Psoas muscle (tissue), 8 donors: ENCODE measurements at places on chromosomes 11 and 22. TPM values are rescaled to one million over a fixed set of nuclear protein-coding genes. Genes with fewer than 3 reads are reported as not detected.

- DNase-seq = peak; percentile 80
Measured at GRCh38 chr22:50184004-50184901, 1.5 kb upstream of the TRABD start.

DNA sequence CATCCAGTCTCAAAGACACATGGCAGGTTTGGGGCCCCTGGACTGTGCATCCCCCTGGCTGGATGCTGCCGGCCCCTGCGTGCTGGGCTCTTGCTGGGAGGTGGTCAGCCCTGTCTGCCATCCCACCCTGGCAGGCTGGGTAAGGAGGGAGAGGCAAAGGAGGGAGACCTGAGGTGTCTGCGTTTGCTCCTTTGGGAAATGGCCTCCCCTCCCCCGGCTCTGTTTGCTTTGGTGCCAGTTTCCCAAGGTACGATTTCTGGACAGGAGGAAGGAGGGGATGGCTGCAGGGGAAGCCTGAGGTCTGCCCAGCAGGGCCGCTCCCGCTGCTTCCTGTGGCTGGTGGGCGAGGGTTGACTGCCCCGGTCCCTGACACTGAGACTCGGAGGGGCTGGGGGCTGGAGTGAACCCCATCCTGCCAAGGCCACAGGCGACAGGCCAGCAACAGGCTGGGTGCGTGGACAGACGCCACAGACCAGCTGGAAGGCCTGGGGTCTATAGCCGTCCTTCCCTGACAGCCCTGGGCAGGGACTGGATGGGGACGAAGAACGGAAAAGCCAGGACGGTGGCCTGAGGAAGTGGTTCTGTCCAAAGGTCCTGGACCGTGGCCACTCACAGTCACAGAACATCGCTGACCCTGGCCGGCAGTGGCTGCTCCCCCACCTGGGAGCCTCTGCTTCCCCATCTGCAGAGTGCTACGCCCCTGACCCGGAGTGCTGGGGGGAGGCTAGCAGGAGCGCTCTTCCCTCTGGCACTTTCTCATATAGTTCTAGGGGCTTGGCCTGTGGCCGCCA is 38.0 kb downstream of the OSBPL5 start:
- DNase-seq = peak; percentile 50

- peak; percentile 75 for DNase-seq
Measured at GRCh38 chr22:26502688-26503561, 9.3 kb downstream of the TFIP11 start.

DNA sequence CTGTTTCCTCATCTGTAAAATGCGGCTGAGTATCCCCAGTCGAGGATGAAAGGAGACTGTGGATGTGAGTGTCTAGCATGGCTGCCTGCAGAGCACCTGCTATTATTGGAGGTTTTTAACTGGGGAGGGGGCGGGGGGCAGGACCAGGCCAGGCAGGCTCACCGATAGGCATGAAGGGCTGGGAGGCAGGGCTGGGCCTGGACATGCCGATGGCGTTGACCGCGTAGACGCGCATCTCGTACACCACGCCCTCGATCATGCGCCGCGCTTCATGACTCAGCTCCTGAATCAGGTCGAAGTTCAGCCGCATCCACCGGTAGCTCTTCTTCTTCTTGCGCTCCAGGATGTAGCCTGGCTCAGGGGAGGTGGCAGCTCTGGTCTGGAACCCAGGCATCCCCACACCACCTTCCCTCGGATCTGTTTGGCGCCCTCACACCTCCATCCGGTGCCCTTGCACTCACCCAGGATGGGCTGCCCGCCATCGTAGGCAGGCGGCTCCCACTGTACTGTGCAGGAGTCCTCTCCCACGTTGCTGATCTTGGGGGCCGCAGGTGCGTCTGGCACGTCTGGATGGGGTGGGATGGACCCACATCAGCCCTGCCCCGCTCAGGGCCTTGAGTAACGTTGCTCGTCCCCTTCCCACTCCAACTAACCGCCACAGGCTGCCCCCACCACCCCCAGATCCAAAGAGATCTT is 15.1 kb downstream of the MYBPC3 start:
- DNase-seq = no peak

GRCh38 chr22:31615491-31615860 is 46.5 kb downstream of the PISD start:
- no peak for DNase-seq

- DNase-seq = no peak
Measured at GRCh38 chr11:10483174-10483573, 28.1 kb downstream of the AMPD3 start.

DNA sequence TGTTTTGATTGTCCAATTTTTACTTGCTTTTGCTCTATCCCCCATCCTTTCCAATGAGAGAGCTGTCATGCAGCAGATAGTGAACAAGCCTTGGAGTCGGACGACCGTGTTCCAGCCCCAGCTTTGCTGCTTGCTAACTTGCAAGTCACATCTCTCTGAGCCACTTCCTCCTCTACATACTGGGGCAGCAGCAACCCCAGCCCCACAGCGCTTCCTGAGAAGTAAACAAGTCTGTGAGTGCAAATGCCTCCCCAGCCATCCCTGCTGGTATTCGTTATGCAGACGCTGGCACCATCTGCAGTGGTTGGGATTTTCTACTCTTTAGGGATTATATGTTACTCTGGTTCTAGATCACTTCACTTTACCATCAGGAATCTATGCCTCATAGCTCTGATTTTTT is 35.0 kb downstream of the TPBGL start:
- DNase-seq = no peak

- no peak for DNase-seq
Measured at GRCh38 chr22:20499769-20500168, 4.2 kb upstream of the KLHL22 start.

DNA sequence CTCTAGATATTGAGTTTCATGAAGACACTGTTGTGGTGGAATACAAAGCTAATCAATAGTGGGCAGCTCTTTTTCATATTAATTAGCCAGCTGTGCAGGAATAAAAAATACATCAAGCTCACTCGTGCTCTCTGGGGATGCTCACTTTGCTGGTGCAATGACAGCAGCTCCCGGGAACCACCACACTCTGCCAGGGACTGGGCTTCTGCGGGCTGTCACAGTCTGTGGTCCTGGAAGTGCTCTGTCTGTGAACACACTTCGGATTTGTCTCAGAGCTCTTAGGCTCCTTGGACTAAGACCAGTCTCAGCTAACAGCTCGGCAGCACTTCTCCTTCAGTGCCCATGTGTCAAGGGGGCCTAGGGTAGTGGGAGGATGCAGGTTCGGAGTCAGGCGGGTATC is 393.5 kb downstream of the TENM4 start:
- no peak for DNase-seq

GNAZ gene
- 2.0 TPM for total RNA-seq

ZFTA gene
- total RNA-seq = 7.5 TPM

ANO5 gene
- total RNA-seq = 52.1 TPM
